Naive thymus-derived CD8-positive, alpha-beta T cell (primary cell): ENCODE measurements at places on chromosomes 16 and 17. TPM values are rescaled to one million over a fixed set of nuclear protein-coding genes. Genes with fewer than 3 reads are reported as not detected.

TP53TG3F gene
- not detected for total RNA-seq

DNA sequence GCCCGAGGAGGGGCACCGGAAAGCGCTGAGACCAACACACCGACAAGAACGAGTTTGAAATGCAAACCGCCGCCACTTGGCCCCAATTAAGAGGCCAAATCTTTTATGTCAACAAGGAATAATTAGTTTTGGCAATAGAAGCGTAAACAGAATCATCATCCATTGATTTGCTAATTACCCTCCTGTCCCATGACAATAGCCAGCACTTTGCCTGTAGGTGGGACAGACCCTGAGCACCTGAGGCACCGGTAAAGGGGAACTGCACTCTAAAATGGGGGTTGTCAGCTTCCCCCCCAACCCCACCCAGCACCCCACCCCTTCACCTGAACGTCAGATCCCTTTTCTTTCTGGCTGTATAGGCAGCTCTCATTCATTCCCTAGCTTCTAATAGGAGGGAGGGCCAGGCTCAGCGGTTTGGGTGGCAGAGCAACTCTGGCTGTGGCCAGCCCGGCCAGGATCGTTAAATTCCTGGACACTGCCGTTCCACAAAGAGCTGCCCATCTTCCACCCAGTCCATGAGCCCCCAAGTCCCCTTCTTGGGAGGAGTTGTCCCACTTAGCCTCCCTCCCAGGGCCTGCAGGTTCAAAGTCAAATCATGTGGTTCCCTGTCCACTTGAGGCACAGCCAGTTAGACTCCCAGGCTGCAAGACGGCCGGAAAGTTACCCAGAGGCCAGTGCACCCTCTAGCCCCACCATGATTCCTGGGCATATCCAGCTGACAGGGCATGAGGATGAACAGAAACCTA lies 45.8 kb downstream of the WNT3 start:
- no peak for DNase-seq

HSD17B2 gene
- total RNA-seq: not detected

GRCh38 chr17:41098481-41098880 lies 539 bp upstream of the KRTAP4-8 start:
- no peak for DNase-seq

DNA sequence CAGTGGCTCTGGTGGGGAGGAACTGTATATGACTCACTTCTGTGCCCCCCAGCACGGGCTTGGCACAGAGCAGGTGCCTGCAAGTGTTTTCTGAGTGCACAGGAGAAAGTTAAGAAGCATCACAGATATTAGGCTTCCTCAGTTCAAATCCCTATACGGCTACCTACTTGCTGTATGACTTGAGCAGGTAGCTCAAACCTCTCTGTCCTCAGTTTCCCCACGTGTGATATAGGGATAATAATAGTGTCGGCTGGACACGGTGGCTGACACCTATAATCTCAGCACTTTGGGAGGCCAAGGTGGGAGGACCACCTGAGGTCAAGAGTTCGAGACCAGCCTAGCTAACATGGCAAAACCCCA lies 95.7 kb downstream of the C16orf78 start:
- DNase-seq: no peak
